ENCODE measurements at places on chromosomes 2 and 18. TPM values are rescaled to one million over a fixed set of nuclear protein-coding genes. Genes with fewer than 3 reads are reported as not detected.

DNA sequence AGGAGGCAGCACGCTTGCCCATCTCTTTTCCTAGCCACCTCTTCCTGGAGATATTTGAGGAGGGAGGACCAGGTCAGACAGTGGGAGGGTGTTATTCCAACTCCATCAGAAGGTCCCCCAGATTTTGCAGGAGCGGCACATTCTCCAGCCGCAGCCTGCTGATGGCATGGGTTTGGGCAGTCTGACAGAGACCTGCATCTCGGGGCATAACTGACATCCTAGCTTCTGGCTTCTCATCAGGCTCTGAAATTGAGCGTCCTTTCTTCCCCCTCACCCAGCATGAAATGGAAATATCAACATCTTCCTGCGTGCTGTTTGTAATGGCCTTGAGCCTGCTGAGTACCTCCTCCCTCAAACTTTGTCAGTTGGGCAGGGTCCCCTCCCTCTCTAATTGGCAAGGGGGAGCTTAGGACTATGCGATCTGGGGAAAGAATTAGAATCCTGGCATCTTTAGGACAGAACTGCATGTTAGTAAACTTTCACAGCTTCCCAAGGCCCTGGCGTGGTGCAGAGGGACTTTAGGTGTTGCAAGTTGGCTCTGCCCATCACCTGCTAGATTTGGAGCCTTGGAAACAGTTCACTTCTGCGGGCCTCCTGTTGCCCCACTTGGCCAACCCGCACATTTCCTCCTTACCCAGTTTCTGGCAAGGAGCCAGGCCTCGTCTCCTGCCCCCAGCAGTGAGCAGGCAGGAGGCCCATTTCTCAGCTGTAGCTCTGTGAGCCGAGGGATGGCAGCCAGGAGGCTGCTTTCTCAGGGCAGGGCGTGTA is 2.2 kb downstream of the ITM2C start:
- peak overlapping the region; percentile 96 for H3K4me3 ChIP-seq
- no peaks in the 10 kb centered on the region for H3K36me3 ChIP-seq
- peaks cover 48% of the 10 kb centered on the region for H3K4me1 ChIP-seq

GRCh38 chr2:67564626-67565025 is 167.5 kb downstream of the ETAA1 start:
- H3K4me3 ChIP-seq: no peak overlapping the region
- DNase-seq: no peak
- peaks cover 38% of the 10 kb centered on the region for H3K27me3 ChIP-seq
- peaks cover 31% of the 10 kb centered on the region for H3K4me1 ChIP-seq

GRCh38 chr2:7029291-7030059 is 112.3 kb downstream of the RNF144A start:
- no peak overlapping the region for H3K27ac ChIP-seq
- DNase-seq: no peak
- no peaks in the 10 kb centered on the region for H3K27me3 ChIP-seq

- DNase-seq: no peak
- no peaks in the 10 kb centered on the region for H3K36me3 ChIP-seq
- H3K4me1 ChIP-seq: no peaks in the 10 kb centered on the region
- no peak overlapping the region for H3K27ac ChIP-seq
- no peak overlapping the region for H3K4me3 ChIP-seq
These were observed 95.7 kb upstream of the POU3F3 start for GRCh38 chr2:104758199-104758620.

- DNase-seq: no peak
- H3K27ac ChIP-seq: no peak overlapping the region
- no peak overlapping the region for H3K4me3 ChIP-seq
- H3K36me3 ChIP-seq: no peaks in the 10 kb centered on the region
- H3K27me3 ChIP-seq: no peaks in the 10 kb centered on the region
These were observed 7.5 kb downstream of the WDPCP start for GRCh38 chr2:63580651-63581297.

GRCh38 chr2:119707117-119708087 is 28.4 kb downstream of the TMEM177 start:
- no peak overlapping the region for H3K27ac ChIP-seq
- no peaks in the 10 kb centered on the region for H3K36me3 ChIP-seq
- no peak overlapping the region for H3K4me3 ChIP-seq
- H3K4me1 ChIP-seq: no peaks in the 10 kb centered on the region

- no peaks in the 10 kb centered on the region for H3K36me3 ChIP-seq
- H3K4me3 ChIP-seq: no peak overlapping the region
- no peak overlapping the region for H3K27ac ChIP-seq
- DNase-seq: no peak
These were observed 44.5 kb downstream of the USP34 start for GRCh38 chr2:61426267-61426897.

GRCh38 chr2:45169339-45170190 is 160.3 kb upstream of the SIX2 start:
- H3K27me3 ChIP-seq: peaks cover 87% of the 10 kb centered on the region
- H3K4me3 ChIP-seq: peak overlapping the region; percentile 80
- H3K36me3 ChIP-seq: no peaks in the 10 kb centered on the region
- peaks cover 32% of the 10 kb centered on the region for H3K4me1 ChIP-seq
- no peak overlapping the region for H3K27ac ChIP-seq

GRCh38 chr2:112081262-112081661 is 26.2 kb downstream of the TMEM87B start:
- no peak for DNase-seq
- peaks cover 5% of the 10 kb centered on the region for H3K4me1 ChIP-seq
- no peaks in the 10 kb centered on the region for H3K27me3 ChIP-seq
- H3K27ac ChIP-seq: peak overlapping the region; percentile 67
- H3K36me3 ChIP-seq: peaks cover 65% of the 10 kb centered on the region

GRCh38 chr2:208033701-208034502 is 8.6 kb upstream of the PLEKHM3 start:
- H3K36me3 ChIP-seq: no peaks in the 10 kb centered on the region
- H3K4me1 ChIP-seq: peaks cover 3% of the 10 kb centered on the region
- H3K27me3 ChIP-seq: peaks cover 3% of the 10 kb centered on the region
- DNase-seq: no peak
- H3K27ac ChIP-seq: peak overlapping the region; percentile 68

DNA sequence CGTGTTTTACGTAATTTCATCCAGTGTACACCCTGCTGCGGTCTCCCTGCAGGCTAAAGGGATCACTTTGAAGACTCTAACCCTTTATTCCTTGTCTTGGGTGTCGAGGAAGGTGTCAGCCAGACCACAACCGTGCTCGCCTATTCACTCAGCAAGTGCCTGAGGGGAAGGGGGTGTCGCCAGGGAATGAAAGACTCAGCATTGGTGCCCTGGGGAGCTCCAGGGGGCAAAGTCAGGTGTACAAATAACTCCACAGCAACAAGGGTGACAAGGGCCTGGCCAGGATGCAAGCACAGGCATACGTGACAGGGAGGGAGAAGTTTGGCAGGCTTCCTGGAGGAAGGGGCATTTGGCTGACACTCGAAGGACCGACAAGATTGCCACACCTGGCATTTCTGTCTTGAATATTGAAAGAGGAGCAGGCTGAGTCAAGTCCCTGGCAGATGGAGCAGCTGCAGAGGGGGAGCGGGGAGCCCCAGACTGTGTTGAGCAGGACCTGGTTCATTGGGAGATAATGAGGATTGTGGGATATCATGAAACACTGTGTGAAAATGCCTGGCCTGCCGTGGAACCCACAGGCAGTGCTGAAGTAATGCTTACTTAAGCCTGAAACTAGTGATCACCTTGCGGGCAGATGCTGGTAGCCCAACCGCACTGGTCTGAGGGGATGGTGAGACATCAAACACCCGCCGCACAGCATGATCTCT is 93.9 kb downstream of the RHOB start:
- no peaks in the 10 kb centered on the region for H3K36me3 ChIP-seq
- H3K4me1 ChIP-seq: peaks cover 39% of the 10 kb centered on the region
- no peak overlapping the region for H3K4me3 ChIP-seq
- H3K27me3 ChIP-seq: peaks cover 26% of the 10 kb centered on the region

GRCh38 chr2:9527995-9528787 is 27.4 kb downstream of the ADAM17 start:
- no peak overlapping the region for H3K4me3 ChIP-seq
- DNase-seq: no peak
- H3K27me3 ChIP-seq: no peaks in the 10 kb centered on the region
- no peaks in the 10 kb centered on the region for H3K4me1 ChIP-seq
- peaks cover 18% of the 10 kb centered on the region for H3K36me3 ChIP-seq
- H3K27ac ChIP-seq: no peak overlapping the region

TBR1 gene
- total RNA-seq: not detected

SERPINB3 gene
- total RNA-seq: 0.94 TPM

TUBB8B gene
- not detected for total RNA-seq

SLC9A2 gene
- total RNA-seq: 6.3 TPM
